ENCODE measurements at places on chromosomes 7 and 10.

DNA sequence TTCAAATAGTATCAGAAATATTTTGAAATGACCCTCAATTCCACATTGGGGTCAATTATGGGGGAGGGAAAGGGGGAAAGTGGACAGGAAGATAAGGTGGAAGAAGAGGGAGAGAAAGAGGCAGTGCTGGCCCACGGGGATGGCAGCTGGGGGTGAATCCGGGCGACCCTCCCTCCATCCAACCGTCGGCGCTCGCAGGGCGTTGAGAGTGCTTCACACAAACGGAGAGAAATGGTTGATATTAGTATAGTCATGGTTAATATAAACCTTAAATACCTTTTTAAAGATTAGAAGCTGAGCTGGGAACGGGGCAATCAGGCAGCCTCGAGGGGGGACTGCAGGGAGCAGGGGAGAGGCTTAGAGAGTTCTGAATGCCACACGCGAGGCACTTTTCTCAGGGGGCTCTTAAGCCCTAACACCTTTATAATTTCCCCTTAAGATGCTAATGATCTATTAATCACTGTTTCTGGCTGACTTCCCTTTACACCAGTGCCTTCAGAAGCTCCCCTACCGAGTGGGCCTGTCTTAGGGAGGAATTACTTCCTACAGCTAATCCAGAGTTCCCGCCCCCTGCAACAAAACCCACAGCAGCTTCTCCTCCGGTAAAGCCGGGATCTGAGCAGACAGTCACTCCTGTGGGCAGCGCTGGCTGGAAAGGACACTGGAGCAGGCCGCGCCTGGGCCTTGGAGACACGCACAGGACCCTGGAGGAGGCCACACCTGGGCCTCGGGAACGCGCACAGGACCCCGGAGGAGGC is 39.5 kb downstream of the PRKAG2 start:
- no peak for DNase-seq

GRCh38 chr10:126930131-126930882 is 25.1 kb downstream of the DOCK1 start:
- DNase-seq: no peak

GRCh38 chr10:17684537-17684936 is 40.6 kb downstream of the STAM start:
- DNase-seq: no peak

DNA sequence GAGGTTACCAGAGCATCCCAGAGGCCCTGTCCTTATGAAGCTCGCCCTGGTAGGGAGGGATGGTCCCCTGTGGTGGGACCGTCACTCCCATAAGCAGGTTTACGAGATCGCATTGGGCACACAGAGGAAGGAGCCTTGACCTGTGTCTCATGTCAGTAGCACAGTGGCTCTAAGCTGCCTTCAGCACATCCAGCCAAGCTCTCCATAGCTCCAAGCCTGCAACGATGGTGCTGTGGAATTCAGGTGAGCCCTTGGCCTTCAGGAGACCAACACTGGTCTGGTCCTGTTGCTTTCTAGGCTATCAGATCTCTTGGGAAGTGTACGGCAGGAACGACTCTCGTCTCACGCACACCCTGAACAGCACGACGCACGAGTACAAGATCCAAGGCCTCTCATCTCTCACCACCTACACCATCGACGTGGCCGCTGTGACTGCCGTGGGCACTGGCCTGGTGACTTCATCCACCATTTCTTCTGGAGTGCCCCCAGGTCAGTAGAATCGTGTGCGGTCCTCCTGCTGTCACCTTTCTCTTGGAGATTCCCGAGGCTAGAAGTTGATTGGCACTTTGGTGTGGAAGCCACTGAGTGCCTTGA is 605.3 kb upstream of the FOXK1 start:
- DNase-seq: no peak

DNA sequence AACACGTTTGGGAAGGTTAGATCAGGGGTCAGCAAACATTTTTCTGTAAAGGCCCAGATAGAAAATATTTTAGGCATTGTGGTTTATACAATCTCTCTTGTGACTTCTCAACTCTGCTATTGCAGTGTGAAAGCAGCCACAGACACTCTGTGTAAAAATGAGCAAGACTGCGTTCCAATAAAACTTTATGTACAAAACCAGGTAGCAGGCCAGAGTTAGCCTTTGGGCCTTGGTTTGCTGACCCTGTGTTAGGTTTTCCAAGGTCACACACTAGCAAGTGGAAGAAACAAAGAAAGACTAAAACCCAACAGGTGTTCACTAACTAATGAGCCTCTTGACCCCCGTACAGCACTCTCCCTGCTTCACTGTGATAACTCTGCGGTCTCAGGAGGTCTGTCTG is 14.9 kb upstream of the PAXIP1 start:
- no peak for DNase-seq

- DNase-seq: no peak
Observed at GRCh38 chr7:46127814-46128213, 206.7 kb upstream of the IGFBP3 start.

DNA sequence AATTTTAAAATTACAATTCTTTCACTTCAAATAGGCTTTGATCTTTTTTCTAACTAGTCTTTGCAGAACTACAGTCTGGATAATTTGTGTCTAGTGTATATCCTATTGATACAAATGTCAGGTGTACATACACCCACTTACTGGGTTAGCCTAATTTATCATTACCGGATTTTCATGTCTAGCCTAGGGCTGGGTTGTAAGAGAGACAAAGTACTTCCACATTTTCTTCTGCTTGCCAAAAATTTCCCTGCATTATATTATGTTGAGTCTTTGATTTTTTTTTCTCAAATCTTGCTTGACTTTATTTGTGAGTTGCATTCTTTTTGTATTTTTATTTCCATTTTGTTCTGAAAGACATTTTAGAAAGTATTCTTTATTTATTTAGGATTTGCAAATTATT is 284.8 kb upstream of the FZD8 start:
- DNase-seq: no peak

DNA sequence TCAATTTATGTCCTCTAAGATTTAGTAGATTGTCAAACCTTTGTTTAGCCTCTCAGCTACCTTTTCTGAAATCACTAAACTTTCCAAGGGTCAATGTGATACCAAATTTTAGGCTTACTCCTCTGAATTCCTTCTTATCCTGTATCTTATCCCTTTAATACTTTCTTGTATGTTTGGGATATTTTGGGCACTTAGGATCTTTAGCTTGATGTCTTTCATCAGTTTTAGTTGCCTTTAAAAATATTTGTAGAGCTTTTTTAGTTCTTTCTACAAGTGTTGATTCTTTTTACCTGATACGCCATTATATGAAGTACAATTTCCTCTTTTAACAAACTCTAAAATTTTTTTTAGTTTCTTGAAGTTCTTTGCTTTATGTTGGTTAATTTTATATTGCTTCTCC is 30.7 kb upstream of the HDAC9 start:
- no peak for DNase-seq

DNA sequence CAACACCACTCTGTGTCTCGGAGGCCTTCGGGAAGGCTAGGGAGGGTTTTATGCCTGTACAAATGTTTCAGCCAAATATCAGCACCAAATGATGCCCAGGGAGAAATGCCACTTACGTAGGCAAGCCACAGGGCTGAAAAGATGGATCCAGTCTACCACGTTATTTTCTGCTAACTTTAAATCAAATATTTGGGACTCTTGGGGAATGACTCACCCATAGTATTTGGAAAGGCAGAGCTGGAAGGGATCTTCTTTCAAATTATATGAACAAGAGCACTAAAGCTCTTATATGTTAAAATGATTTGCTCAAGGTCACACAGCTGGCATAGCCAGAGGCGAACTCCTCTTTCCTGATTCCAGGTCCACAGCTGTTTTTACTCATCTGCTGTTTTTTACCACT is 591.4 kb downstream of the SORCS1 start:
- no peak for DNase-seq

DNA sequence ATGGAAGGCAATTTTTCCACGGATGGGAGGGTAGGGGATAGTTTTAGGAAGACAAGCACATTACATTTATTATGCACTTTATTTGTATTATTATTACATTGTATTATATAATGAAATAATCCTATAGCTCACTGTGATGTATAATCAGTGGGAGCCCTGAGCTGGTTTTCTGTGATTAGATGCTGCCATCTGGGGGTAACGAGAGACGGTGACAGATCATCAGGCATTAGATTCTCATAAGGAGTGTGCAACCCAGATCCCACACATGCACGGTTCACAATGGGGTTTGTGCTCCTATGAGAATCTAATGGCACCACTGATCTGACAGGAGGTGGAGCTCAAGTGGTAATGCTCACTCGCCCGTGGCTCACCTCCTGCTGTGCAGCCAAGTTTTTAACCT is 103.9 kb upstream of the STK17A start:
- DNase-seq: no peak

GRCh38 chr10:131977323-131978096 is 4.2 kb downstream of the BNIP3 start:
- DNase-seq: no peak

DNA sequence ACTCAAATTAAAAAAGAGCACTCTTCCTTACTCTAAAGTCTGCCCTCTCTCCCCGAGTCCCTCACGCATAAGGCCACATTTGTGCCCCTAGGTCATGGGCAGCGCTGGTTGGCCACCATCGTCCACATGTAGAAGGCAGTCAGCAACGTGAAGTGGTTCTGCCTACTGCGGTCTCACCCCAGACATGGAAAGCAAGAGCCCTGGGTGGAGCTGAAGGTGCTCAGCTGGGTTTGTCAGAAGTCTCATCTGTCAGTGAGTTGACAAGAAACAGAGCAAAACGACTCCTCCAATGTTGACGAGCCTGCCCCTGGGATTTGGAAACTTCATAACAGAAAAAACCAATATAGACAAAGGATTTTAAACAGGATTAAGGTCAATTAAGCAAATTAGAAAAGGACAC is 192.3 kb upstream of the PRSS58 start:
- no peak for DNase-seq

GRCh38 chr10:96998329-96998888 is 166.3 kb downstream of the LCOR start:
- no peak for DNase-seq

- DNase-seq: no peak
Observed at GRCh38 chr10:132978542-132978941, 36.2 kb upstream of the CFAP46 start.

- no peak for DNase-seq
Observed at GRCh38 chr7:126948664-126949063, 304.1 kb downstream of the GRM8 start.

DNA sequence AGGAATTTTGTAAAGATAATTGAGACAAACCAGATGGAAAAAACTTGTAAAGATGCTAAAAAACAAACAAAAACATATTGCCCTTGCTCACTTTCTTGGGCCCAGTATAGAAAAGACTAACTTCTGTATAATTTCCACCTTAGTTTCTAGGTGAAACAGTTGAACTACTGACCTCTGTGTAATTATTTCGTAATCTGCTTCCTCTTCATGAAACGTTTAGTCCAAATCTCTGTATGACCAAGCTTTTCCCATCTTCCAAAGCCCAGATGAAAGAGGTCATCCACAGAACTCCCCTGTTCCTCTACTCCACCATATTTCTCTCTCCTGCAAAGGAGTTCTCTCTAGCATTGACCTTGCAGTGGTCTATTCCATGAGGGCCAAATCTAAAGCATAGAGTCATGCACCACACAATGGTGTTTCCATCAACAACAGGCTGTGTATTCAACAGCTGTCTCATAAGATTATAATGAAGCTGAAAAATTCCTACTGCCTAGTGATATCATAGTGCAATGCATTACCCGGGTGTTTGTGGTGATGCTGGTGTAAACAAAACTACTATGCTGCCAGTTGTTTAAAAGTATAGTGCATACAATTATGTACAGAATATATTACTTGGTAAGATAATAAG is 647.6 kb downstream of the TNS3 start:
- DNase-seq: no peak

DNA sequence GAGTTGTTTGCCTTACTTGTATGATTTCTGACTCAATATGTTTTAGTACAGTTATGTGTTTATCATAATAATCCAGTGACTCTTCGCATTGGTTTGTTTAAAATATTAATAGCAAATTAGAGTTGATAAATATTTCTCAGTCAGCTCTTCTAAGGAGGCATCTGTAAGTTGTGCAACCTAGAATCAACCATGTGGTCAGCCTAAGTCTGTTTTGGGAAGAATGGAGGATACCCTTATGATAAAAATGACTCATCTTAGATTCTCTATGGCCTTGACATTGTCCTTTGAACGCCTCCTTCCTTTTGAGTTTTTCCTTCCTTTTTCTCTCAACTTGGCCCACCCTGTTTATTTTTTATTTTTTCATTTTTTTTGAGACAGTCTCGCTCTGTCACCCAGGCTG is 18.8 kb downstream of the DNAJC9 start:
- DNase-seq: no peak

DNA sequence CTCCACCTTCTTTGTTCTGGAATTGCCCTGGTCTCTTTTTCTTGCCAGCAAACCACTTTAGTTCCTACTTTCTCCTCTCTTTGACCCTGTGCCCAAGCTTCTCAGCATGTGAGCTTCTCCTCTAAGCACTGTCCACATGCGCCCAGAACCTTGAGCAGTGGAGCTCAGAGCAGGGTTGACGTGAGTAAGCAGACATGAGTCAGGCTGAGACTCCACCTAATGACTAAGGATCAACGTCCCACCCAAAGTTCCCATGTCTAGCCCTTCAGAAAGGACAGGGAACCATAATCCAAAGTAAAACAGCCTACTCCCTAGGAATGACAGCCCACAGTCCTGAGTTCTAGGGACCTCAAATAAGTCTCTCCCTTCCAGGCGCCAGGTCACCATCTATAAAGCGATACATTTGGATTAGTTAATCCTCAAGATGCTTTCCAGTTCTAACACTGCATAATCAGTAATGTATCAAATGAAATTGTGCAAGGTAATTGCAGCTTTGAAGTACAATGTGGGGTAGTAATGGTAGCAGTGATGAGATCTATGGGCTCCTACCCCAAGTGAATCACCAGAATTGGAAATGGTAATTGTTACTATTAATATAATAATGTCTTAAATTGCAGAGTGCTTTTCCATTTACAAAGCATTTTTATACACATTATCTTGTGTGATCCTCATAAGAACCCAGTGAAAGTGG is 44.5 kb downstream of the KCNMA1 start:
- no peak for DNase-seq

GRCh38 chr10:43160921-43161255 is 22.6 kb downstream of the CSGALNACT2 start:
- no peak for DNase-seq

GRCh38 chr7:20777377-20778062 is 9.2 kb downstream of the SP8 start:
- DNase-seq: no peak

All from effector memory CD8-positive, alpha-beta T cell (primary cell).